GM12892 (cell line): ENCODE measurements at places on chromosomes 2 and 18.

DNA sequence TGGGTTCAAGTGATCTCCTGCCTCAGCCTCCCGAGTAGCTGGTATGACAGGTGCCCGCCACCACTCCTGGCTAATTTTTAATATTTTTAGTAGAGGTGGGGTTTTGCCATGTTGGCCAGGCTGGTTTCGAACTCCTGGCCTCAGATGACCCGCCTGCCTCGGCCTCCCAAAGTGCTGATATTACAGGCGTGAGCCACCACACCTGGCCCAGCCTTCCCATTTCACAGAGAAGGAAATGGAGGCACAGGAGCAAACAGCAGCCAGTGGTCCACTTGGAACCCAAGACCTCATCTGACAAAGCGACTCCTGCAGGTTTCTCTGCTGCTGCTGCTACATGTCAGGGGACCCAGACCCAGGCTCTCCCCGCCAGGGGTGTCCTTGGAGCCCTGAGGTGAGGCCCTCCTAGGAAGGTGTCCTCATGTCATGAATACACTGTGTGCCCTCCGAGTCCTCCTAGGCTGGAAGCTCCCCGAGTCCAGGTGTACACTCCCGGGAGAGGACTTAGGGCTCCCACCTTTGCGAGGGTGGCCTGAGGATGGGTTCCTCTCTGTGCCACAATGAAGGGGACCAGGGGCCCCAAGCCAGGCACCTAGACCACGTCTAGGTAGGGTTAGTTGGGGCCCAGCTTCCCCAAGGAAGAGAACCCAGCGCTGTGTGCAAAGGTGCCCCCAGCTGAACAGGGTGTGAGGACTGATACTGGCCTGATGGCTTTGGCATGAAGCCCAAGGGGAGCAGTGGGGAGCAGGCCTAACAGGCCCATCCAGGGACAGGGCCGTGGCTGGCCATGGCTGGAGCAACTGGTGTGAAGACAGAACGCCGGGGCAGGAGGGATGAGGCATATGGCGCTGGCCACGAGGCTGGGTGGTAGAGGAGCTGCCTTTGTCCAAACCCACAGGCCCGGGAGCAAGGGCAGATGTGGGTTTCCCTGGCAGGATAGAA, 56.1 kb downstream of the HS6ST1 start:
- no peak for DNase-seq

DNA sequence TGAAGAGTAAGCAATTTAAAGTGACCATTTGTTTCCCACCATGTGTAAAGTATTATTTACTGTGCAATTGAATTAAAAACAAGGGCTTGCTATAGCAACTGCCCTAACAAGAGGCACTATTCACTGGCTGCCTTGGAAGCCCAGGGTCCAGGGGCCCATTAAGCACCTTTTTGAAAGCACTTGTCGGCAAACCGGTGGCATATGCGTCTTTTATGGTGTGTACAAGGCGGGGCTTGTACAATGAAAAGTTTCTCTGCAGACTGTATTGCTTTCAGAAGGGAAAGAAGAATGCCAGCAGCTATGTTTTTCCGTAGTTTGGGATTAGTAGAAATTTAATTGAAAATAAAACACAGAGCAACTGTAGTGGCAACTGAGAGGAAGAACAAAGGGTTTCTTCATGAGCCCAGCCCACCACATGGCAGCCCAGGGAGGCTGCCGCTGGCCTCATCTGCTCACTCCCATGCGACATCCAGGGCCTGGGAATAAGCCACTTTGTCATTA, 279.5 kb upstream of the PARD3B start:
- no peak for DNase-seq

- no peak for DNase-seq
Measured at GRCh38 chr2:33210626-33211025, 263.9 kb downstream of the LTBP1 start.

DNA sequence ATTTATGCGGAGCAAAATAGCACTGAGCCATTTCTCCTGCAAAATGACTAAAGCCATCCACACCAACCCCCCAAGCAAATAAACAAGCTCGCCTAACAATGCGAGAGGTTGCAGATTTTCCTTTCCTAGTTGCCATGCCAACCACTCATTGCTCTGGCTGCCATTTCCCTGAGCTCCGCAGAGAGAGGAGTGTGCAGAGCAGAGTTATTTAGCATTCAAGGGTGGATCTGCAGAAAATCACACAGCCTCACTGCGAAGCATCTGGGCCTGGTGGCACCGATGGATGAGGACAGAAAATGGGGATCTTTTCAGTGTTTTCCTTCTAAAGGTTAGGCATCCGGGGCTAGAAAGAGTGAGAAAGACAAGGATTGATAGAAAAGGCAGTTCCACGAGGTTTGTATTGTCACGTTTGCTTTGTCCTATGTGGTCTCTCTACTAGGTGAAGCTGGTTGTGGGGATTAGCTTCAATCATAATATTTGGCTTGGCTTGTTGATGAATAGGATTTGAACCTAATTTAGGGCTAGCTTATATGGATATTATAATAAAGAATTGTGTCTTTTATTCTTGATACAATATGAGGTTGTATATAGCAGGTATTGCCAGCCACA, 110.2 kb upstream of the UNC80 start:
- no peak for DNase-seq

- peak; percentile 90 for DNase-seq
Measured at GRCh38 chr2:232521959-232522622, 1.9 kb downstream of the PRSS56 start.

DNA sequence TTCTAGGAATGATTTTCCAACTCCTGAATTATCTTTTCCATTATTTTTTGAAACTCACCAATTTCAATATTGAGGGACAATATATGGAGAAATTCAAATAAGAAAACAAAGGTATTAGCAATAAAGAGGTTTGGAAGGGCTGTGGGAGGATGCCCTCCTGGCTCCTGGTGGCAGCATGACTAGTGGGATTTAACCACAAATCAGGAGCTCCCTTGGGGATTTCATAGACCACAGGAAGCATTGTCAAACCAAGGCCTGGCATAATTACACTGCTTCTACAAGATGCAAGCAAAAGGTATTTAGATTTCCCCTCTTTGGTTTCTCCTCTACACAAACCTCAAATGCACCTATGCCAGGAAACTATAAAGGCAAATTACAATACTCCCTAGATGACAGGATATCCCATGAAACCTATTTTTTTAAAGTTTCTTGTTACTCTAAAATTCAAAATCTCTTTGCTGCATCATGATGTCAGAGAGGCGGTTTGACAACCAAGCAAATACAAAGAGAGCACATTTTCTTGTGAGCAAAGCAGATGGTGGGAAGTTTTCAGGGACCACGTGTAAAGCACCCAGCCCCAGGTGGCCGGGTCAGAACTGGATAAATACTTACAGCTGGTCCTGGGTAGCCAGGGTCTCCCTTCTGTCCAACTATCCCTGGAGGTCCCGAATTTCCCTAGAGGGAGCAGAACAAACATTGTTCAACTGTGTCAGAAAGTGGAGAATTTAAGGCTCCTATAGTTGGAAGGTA, 67.9 kb downstream of the COL6A3 start:
- DNase-seq: no peak

GRCh38 chr2:43159797-43160196, 66.6 kb downstream of the ZFP36L2 start:
- DNase-seq: no peak
